ENCODE measurements at places on chromosomes 13 and 19. TPM values are rescaled to one million over a fixed set of nuclear protein-coding genes. Genes with fewer than 3 reads are reported as not detected.

APOC1 gene
- polyA plus RNA-seq, result 7.5 TPM

SHISA7 gene
- polyA plus RNA-seq, result 0.11 TPM

CRLF1 gene
- polyA plus RNA-seq, result 3.5 TPM

GPR42 gene
- not detected for polyA plus RNA-seq

WASF3 gene
- polyA plus RNA-seq, result 39.4 TPM

RGCC gene
- polyA plus RNA-seq, result 10.3 TPM

SARS2 gene
- polyA plus RNA-seq, result 36.7 TPM

All from right renal cortex interstitium (tissue), 3 donors.